ENCODE measurements at places on chromosomes 7 and 10. TPM values are rescaled to one million over a fixed set of nuclear protein-coding genes. Genes with fewer than 3 reads are reported as not detected.

Gene ADCYAP1R1
- total RNA-seq, result not detected

Gene DENND2A
- not detected for total RNA-seq

Gene HOXA7
- not detected for total RNA-seq

Gene MYO1G
- total RNA-seq, result 429 TPM

Gene RHBDD2
- total RNA-seq, result 30.1 TPM

Gene GIMAP1
- 6.2 TPM for total RNA-seq

Gene GPC2
- 4.8 TPM for total RNA-seq

Gene CCDC172
- not detected for total RNA-seq

Gene LEP
- not detected for total RNA-seq

Gene LRMDA
- not detected for total RNA-seq

Gene TUBAL3
- total RNA-seq, result not detected

Gene PIP
- not detected for total RNA-seq

Gene TRIL
- total RNA-seq, result not detected

Gene PLCE1
- not detected for total RNA-seq

Gene ARHGAP21
- total RNA-seq, result 28.7 TPM

Gene IQUB
- not detected for total RNA-seq

Gene HOXA13
- total RNA-seq, result not detected

Gene PLAU
- total RNA-seq, result 0.45 TPM

Gene MARCHF5
- total RNA-seq, result 29.1 TPM

Gene OR2A1
- total RNA-seq, result not detected

Gene KLHDC10
- total RNA-seq, result 16.8 TPM

Gene SPACDR
- 3.9 TPM for total RNA-seq

Gene OR13A1
- total RNA-seq, result not detected

Gene OGDHL
- total RNA-seq, result 0.36 TPM

Gene MICU1
- 41.2 TPM for total RNA-seq

Measured in activated CD4-positive, alpha-beta memory T cell treated with anti-CD3 and anti-CD28 coated beads for 36 hours (primary cell).